Activated T-helper 1 cell treated with anti-CD3 and anti-CD28 coated beads, Interleukin-2, amount 50 U/mL, for 16 hours (primary cell): ENCODE measurements at places on chromosomes 2 and 18.

- no peak for DNase-seq
Measured at GRCh38 chr2:37376421-37377186, 32.2 kb downstream of the QPCT start.

- no peak for DNase-seq
Measured at GRCh38 chr2:231016566-231017230, 20.6 kb upstream of the C2orf72 start.

DNA sequence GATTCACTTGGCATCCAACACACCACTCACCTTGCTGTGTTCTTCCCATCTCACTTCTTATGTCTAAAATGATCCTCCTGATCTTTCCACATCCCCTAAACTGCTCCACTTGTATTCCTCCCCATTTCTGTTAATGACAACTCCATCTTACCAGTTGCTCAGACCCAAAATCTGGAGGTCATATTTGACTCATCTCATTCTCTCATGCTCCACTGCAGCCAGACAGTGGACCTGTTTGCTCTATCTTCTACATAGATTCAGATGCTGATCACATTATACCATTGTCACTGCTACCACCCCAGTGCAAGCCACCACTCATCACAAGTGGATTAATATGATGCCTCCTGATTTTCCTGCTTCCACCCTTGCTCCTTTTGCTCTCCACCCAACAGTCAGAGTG, 7.9 kb upstream of the NABP1 start:
- no peak for DNase-seq

DNA sequence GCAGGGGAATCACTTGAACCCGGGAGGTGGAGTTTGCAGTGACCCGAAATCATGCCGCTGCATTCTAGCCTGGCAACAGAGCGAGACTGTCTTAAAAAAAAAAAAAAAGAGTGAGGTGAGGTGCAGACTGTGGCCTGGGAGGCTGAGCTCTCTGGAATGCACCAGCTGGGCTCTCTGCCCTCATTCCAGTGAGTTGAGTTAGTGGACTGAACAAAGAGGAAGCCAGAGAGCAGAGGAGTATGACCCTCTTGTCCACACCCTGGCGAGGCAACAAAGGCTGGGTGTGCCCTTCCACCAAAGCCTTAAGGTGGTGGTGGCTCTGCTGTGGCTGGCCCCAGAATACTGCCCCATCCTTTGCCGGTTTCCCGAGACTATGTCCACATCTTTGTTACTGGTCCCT, 71.3 kb upstream of the ACKR3 start:
- no peak for DNase-seq

DNA sequence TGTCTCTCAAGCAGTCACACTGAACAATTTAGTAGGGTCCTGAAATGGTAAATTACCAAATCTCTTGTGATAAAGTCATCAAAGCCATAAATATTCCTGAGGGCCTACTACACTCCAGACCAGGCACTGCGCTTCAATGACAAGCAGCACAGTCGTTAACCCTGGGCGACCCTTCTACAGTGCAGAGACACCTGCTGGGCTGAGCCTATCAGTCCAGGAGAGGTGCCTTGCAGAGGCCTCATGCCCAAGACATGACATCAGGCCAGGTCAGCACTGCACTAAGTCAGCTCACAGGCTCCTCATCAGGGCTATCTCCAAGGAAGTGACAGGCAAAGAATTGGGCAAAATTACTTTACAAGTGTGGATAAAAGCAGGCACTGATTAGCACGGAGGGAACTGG, 166.4 kb upstream of the EPB41L3 start:
- DNase-seq, result no peak

DNA sequence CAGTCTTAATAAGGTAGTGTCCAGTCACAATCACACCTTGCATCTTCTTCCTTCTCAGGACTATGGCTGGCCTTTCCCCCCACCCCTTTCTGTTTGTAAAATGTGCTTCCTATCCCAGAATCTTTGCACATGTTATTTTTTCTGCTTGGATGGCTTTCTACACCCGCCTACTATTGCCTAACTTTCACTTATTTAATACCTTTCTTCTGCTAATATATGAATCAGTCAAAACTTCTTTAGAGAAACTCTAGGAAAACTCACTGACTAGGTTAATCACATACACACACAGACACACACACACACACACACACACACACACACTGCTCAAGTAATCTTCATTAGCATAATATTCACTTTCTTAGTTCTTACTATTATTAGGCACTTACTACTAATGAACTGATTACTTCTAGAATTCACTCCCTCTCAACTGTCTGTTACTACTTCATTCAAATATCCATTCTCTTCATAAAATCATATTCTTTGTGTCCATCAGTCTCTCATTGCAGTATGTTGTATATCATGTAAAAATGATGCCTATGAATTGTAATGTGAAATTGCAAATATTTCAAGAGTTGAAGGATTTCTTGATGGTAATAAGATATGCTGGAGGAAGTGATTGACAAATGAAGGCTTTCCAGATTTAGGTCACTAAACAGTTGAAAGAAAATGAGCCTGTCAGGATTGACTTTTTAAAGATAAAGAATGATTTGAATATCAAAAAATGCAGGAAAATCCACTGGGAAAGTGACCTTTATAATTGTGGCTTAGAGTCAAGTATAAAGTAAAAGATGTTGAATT, 51.2 kb downstream of the CLIP4 start:
- no peak for DNase-seq

GRCh38 chr2:17301437-17301836, 216.8 kb downstream of the RAD51AP2 start:
- no peak for DNase-seq

DNA sequence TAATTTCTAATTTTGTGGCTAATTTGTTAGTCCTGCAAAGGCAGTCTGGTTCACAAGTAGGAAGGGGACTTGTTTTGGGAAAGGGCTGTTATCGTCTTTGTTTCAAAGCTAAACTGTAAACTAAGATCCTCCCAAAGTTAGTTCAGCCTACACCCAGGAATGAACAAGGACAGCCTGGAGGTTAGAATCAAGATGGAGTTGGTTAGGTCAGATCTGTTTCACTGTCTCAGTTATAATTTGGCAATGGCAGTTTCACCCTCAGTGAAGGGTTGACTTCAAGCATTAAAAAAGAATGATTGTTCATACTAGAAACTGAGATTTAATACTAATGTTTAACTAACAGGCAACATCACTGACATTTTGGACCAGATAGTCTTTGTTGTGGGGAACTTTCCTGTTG, 69.5 kb downstream of the KIAA2012 start:
- DNase-seq, result no peak

DNA sequence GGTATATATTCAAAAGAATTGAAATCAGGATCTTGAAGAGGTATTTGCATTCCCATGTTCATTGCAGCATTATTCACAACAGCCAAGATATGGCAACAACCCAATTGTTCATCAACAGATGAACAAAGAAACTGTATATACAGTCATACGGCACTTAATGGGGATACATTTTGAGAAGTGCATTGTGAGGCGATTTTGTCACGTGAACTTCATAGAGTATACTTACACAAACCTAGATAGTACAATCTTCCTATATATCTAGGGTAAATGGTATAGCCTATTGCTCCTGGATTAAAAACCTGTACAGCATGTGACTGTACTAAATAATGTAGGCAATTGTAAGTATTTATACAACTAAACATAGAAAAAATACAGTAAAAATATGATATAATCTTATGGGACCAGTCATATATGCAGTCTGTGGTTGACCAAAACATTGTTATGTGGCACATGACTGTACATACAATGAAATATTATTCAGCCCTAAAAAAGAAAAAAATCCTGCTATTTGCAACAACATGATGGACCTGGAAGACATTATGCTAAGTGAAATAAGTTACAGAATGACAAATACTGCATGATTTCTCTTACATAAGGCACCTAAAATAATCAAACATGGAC, 9.2 kb upstream of the BBS5 start:
- no peak for DNase-seq

DNA sequence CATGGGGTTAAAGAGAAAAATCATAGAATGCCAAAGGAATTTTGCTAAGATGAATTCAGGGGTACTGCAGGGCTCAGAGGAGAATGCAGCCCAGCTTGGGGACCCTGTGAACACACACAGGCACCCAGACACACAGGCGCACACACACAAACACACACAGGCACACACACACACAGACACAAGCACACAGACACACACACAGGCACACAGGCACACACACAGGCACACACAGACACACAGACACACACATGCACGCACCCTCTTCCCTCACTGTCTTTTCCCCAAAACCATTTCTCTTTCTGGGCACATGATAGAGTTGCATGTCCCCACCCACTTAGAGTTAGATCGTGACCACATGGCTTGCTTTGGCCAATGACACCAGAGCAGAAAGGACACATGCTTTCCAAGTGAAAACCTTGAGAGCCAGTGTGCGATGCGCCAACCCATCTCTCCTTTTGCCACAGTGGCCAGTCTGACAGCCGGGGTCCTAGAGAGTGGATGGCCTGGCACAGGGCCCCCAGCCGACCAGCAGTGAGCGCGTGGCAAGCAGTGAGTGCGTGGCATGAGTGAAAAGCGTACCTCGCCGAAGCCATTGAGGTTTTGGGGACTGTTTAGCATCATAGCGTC, 163.3 kb downstream of the KLHL29 start:
- DNase-seq, result no peak

DNA sequence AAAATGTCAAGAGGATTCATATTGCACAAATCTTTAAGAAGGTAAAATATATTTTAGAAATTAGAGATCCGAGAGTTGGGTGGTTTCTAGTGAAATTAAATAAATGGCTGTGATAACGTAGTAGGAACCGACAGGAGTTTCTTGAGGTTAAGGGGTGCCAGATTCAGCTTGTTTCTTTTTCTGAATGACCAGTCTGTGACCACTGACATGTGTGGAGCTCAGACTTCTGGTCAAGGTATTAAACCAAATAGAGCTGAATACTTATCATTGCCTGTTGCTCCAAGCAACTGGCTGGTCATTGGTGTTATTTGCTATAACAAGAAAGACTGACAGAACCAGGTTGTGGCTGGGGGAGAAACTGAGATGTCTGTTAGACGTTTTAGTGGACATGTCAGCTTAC, 408.2 kb upstream of the HS6ST1 start:
- DNase-seq, result no peak

- no peak for DNase-seq
Measured at GRCh38 chr2:177537636-177538035, 145.1 kb downstream of the AGPS start.

GRCh38 chr2:29420464-29420863, 305.2 kb downstream of the CLIP4 start:
- DNase-seq, result no peak

DNA sequence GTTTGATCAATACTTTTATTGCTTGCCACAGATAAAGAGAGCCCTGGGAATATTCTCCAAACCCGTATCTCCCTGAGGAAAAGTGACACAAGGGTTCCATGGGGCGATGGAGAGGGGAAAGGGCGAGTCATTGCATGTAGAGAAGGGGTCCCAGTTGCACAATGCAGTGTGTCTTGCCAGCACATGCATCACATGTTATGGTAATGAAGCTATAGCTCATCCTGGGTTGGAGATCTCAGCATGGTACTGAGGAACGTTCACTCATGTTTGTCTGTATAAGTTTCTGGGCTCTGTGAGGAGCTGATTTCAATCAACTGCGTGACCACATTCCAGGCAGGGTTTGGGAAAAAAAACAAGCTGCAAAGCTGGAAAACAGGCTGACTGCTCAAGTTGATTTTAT, 220.7 kb upstream of the MC4R start:
- no peak for DNase-seq

DNA sequence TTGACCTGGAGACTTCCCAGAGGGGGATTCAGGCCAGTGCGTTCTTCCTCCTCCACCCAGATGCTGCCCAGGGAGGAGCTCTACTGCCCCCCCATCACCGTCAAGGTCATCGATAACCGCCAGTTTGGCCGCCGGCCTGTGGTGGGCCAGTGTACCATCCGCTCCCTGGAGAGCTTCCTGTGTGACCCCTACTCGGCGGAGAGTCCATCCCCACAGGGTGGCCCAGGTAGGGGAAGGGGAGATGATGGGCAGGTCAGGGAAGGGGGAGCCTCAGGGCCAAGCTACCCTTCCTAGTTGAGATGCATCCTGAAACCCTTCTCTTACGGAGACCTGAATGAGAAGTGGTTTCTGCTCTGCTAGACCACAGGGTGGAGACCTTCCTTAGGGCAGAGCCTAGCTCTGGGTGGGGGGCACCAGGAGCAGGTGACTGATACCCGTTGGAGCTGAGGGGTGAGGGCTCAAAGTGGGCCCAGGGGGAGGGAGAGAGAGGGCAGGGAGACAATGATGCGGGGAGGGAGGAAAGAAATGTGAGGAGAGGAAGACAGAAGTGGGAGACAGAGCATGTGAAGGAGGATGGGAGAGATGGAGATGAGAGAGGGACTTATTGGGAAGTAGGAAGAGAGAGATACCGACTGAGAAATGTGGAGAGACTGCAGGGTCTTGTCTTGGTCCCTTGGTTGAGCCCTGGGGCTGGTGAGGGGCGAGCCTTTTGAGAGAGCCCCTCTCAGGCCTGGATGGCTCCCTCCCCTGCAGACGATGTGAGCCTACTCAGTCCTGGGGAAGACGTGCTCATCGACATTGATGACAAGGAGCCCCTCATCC, 159.4 kb downstream of the DYSF start:
- no peak for DNase-seq

DNA sequence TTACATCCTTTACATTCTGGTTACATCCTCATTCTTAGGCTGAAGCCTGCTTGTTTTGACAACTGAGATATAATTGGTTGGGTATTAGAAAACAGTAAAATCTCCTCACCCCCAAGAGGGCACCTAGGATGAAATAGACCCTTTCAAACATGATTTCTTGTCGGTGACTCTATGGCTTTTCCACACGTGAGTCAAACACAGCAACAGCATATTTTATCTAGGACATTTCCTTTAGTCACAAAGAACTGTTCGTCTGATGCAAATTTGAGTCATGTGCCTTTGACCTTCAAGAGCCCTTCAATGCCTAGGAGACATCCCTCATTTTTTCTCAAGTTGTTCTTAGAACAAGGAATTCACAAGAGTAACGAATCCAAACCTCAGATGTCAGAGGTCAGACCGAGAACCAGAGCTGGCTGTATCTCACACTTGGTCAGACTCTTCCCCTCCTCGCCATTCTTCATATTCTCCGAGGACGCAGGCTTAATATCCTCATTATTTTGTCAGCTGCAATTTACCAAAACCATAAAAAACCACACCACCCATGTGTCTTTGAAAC, 60.5 kb upstream of the ALKAL2 start:
- DNase-seq, result no peak

- DNase-seq, result peak; percentile 57
Measured at GRCh38 chr2:136381722-136382633, 264.0 kb upstream of the CXCR4 start.
